ENCODE measurements at places on chromosomes 1 and 21.

GRCh38 chr1:2971101-2971501 lies 50.2 kb upstream of the ACTRT2 start:
- no peak for DNase-seq

DNA sequence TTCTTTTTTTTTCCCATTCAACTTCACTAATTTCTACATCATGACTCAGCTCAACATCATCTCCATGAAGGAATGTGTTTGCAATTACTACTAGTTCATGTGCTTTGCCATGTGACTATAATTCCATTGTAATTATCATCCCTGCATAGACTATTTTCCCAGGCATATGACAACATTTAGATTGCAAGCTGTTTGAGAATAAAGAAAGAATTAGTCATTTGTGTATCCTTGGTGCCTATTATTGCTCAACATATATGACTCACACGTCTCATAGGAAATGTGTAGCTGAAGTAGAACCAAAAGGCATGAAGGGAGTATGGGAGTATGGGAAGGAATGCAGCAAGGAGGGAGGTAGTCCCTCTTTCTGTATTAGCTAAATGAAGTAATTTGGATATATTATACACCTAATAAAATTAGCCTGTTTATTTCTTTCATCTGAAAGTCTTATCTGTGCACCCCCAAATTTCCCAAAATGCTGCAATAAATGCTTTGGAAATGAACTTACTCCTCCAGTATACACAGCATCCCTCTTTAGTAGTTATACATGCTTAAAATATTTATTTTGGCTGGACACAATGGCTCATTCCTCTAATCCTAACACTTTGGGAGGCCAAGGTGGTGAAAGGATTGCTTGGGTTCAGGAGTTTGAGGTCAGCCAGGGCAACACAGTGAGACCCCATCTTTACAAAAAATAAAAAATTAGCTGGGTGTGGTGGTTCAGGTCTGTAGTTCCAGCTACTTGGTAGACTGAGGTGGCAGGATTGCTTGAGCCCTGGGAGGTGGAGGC lies 316.9 kb upstream of the ADGRL4 start:
- no peak for DNase-seq

- no peak for DNase-seq
These were observed 21.5 kb downstream of the PRKACB start for GRCh38 chr1:84165601-84166000.

GRCh38 chr1:52098139-52098871 lies 42.2 kb downstream of the BTF3L4 start:
- DNase-seq: no peak

GRCh38 chr1:22286491-22286890 lies 143.6 kb upstream of the WNT4 start:
- no peak for DNase-seq

DNA sequence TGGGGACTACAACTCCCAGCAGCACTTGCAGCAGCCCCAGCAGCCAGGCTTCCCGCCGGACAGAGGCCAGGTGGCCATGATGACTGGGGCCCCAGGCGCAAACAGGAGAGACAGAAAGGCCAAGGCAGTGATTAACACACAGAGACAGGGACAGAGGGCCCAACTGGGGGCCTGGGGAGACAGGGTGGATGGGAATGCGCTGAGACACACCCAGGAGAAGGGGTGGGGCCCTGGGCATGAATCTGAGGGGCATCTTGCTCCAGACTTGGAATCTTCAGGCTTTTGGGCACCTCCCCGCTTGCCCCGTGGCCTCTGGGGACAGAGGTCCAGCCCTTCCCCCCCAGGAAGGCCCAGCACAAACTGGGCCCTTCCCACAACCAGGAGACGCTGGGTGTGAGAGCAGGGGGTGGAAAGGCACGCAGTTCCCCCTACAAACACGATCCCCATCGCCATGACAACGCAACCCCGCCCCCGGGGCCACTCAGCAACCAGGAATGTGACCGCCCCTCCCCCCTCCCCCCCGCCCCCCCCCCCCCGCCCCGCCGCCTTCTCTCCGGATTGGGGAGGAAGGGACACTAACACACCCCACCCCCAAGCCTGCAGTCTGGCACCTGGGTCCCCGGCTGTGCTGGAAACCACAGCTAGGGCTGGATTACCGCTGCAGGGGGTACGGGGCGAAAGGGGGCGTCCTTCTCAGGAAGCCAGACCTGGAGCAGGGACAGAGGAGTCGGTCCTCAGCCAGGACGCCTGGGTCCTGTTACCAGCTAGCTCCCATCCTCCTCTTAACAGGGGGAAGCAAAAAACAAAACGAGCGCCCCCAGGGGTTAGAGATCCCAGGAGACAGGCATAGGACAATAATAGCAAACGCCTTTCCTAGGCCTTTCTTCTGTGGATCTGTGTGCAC lies 4.5 kb downstream of the HDGF start:
- DNase-seq: peak; percentile 62

DNA sequence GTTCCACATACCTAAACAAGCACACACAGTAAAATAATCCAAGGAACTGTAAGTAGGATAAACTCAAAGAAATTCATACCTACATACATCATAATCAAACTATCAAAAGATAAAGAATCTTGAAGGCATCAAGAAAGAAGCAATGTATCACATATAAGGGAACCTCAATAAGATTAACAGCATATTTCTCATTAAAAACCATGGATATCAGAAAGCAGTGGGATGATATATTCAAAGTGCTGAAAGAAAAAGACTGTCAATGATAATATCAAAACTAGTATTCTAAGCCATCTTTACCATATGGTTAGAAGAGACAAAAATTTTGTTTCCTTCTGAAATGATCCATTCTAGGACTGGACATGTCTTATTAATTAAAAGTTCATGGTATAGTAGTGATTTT lies 37.1 kb upstream of the ADAM30 start:
- DNase-seq: no peak

GRCh38 chr1:4690951-4691675 lies 36.7 kb downstream of the AJAP1 start:
- DNase-seq: no peak

GRCh38 chr21:31845151-31845729 lies 27.6 kb upstream of the HUNK start:
- no peak for DNase-seq

DNA sequence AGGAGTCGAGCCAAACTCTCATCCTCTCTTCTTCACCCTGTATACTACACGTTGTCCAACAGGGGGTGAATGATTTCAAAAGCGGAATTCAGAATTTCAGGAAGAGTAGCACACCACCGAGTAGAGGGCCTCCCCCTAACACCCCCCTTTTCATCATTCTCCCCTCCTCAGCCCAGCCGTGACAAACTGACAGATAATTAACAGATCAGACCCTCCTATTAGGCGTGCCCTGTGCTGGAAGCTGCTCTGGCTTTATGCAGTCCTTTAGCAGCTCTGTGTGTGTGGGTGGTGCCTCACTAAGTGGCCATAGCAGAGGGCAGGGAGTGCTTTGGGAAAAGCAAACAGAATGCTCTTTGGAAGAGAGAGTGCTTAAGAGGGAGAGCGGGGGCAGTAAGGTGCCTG lies 44.3 kb downstream of the PEX14 start:
- no peak for DNase-seq

DNA sequence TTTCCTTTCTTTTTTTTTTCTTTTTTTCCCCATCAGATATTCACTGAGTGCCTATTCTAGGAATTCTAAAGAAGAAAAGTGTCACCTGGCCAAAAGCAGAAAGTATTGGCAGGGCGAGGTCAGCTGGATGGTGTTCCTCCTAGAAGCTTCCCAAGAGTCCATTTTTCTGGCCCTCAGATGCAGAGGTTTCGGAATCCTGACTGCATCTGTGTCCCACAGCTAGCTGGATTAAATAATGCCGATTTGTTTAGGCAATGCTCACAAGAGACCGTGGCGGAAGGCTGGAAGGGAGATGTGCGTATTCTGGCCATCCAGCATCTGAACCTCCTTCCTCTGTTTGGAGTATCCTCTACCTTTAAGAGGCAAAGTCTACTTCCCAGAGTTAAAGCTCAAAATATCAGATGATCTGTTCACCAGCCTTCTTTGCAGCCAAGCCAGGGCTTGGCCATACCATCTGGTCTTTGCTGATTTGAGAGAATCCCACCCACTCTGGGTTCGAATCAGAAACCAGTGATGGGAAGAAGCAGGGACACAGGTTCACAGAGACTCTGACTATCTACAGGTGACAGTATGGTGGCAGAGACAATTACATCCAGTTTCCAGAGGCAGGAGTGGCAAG lies 5.4 kb upstream of the TENT5C start:
- DNase-seq: no peak

DNA sequence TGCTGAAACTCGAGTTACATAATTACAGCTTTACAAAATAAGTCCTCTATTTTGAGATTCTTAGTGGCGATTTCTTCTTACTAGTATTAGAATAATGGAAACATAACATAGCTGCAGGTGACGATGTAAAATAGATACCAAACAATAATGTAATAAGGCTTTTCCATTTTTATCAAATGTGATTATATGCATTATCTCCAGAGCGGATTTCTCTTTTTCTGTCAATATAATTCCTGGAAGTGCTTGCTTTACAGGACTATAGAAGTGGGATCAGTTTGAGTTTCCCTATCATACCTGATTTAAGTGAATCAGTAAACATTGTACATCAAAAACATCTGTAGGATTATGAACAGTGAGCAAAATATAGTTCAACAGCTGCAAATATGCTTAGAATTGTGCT lies 442.5 kb downstream of the NEGR1 start:
- no peak for DNase-seq

GRCh38 chr1:83060221-83060620 lies 938.7 kb downstream of the TTLL7 start:
- peak; percentile 25 for DNase-seq

GRCh38 chr1:48693180-48693579 lies 83.5 kb downstream of the BEND5 start:
- no peak for DNase-seq

- DNase-seq: no peak
These were observed 2.5 kb upstream of the GRHL3 start for GRCh38 chr1:24316645-24317044.

- DNase-seq: peak; percentile 36
These were observed 11.6 kb upstream of the S100A7A start for GRCh38 chr1:153404768-153405167.

DNA sequence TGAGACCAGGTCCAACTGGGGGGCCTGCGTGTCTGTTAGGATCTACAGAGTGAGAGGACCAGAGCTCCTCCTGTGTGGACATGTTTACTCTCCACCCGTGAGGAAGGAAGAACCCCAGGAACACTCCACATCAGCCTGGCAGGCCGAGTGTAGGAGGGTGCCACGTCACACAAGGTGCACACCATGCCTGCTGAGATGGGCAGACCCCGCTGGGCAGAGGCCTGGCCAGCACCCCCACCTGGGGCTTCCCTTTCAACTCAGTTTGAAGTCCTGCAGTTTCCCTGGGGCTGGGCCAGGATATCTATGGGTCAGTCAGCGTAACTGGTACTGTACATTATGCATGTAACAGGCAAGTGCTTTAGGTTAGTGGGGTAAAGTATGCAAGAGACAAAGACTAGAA lies 30.1 kb upstream of the PCBP3 start:
- no peak for DNase-seq

GRCh38 chr1:9629445-9630201 lies 21.9 kb upstream of the PIK3CD start:
- DNase-seq: no peak

GRCh38 chr1:248065071-248065470 lies 18.4 kb downstream of the OR2L3 start:
- DNase-seq: no peak

- DNase-seq: no peak
These were observed 733.9 kb upstream of the CHRM3 start for GRCh38 chr1:238652346-238652968.

DNA sequence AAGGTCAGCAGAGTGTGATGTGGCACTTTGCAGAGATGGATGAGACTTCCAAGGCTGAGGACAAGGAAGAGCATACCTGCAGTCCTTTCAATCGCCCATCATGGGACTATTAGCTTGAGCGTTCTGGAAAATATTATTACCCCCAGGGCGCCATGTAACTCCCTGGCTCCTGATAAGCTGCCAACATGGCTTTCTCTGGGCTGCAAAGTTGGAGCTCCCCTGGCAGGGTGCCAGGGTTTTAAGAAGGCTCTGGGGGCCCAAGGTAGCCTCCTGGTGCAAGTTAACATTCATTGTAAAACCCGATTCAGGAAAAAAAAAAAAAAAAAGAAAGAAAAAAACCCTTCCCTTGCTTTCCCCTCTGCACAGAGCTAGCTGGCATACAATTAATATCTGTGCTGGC lies 196.7 kb downstream of the PBX1 start:
- DNase-seq: peak; percentile 91

DNA sequence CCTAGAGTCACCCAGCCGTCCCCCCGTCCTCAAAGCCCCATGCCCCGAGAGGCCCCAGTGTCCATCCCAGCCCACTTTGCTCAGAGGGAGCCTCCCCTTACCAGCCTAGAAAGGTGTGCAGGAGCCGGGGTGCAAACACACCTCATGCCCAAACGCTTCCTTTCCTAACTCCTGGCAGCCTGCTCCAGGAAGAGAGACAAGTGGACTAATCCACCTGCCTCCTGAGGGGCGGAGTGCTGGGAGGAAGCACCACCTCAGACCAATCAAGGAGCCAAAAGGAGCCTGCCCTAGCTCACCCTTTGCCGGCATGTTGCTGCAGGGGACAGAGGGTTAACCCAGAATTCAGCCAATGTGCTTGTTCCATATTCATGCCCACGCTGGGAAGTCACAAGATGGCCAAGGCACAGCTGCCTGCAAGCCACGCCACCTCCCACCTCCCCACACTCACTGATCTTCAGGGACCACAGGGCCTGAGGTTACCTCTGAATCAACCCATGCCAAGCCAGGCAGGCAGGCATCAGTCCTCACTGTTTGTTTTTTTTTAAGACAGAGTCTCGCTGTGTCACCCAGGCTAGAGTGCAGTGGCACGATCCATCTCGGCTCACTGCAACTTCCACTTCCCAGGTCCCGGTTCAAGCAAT lies 27.8 kb downstream of the PLEKHA6 start:
- DNase-seq: no peak

DNA sequence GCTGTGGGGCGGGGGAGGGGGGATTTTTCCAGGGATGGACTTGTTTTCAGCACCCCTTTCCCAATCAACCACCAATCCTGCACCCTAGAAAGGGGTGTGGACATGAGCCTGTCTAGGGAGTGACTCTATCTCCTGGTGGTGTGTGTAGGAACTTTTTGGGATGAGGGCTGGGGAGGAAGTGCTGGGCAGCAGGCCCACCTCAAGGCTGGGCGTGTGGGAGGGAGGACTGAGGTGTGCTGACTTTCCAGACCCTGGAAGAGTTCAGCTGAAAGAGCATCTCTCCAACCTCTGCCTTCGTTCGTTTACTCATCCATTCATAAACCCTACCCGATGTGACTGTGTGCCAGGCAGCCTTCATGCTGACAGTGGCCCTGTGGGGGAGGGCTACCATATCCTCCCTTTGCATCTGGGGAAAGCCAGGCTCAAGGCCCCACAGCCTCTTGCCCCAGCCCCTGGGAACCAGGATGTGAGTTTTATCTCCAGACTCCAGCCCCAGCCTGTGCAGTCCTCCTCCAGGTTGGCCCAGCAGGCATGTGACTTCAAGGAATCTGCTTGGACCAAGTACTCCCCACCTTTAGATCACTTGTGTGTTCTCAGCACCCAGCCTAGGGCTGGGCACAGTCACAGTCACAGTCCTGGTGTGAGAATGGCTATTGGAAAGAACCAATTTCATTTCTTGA lies 6.7 kb downstream of the KNCN start:
- no peak for DNase-seq

All from NCI-H446 (cell line).